ENCODE measurements at places on chromosomes 16 and 17. TPM values are rescaled to one million over a fixed set of nuclear protein-coding genes. Genes with fewer than 3 reads are reported as not detected.

Gene ABCA10
- 0.58 TPM for polyA plus RNA-seq

DNA sequence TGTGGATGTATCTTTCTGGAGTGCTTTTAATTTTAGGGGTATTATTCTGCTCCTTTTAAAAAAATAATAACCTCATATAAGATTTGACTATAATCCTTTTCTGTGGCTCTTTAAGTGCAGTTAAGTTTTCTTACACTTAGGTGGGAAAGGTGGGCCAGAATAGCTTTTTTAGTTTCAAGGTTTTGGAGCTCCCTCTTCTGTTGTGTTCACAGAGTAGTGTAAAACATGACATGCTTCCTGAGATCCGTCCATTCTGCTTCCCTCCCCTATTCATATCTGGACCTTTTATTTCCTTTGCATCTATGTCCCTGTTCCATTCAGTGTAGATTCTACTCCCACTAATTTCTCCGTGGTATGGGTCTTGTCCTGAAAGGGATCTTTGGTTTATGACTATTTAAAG lies 12.8 kb downstream of the LRRC36 start:
- no peak for DNase-seq

DNA sequence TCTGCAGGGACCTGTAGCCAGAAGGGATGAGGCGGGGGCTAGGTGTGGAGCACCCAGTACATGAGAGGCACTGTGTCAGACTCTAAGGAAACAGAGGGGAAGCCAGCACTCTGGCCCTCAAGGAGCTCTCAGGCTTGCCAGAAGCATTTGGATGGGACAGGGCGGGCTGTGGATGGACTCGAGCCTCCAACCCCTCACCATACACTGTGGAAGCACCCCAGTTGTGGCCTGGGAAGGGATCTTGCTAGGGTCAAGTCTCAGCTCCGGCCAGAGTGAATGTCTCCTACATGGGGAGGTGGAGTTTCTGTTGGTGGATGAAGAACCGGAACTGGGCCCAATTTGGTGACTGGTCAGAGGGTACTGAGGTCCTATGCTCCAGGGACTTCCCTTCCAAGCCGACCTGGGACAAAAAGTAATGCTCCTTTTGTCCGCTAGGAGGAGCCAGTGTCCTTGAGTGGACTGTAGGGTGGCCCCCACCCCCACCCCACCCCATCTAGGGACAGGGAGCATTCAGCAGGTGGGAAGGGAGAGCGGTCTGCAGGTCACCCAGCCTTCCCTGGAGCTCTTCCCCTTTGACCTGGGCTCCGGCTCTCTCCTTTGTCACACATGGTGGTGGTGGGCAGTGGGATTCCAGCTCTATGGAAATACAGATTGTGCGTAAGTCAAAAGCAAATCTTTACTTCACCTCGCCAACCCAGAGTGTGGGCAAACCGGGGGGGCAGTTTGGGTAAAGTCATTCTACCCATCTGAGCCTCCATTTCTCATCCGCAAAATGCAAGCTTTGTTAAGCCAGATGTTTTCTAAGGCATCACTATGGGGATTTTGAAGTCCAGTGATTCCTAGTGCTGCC lies 20.4 kb upstream of the PHB1 start:
- DNase-seq: no peak

GRCh38 chr17:52191491-52191890 lies 33.0 kb upstream of the CA10 start:
- DNase-seq: no peak

DNA sequence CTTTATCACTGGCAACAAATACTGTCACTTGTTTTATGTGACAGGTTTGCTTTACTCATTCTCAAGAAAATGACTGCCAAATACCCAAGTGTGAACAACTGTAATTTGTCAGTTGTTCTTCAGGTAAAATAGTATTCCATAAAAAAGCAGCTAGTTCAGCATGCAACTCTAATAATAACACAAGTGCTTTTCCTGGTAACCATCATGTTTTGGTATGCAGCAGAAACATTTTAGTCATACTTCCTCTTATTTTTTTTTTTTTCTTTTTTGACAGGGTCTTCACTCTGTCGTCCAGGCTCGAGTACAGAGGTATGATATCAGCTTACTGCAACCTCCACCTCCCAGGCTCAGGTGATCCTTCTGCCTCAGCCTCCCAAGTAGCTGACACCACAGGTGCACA lies 4.6 kb downstream of the TERF2 start:
- no peak for DNase-seq
